NCI-H460 (cell line): ENCODE measurements at places on chromosomes 4 and X. TPM values are rescaled to one million over a fixed set of nuclear protein-coding genes. Genes with fewer than 3 reads are reported as not detected.

PNMA3 gene
- not detected in 2 replicates for total RNA-seq

MORF4L2 gene
- total RNA-seq, result 735 and 754 TPM in 2 replicates

PLP1 gene
- total RNA-seq, result not detected in 2 replicates

P2RY4 gene
- not detected in 2 replicates for total RNA-seq

CCNB3 gene
- total RNA-seq, result 0.54 and 0.63 TPM in 2 replicates

TMSB15C gene
- total RNA-seq, result 5.0 and 6.0 TPM in 2 replicates

RNF113A gene
- 26.2 and 30.3 TPM in 2 replicates for total RNA-seq

BST1 gene
- 10.2 and 11.1 TPM in 2 replicates for total RNA-seq

IL15 gene
- total RNA-seq, result 4.6 and 5.9 TPM in 2 replicates
